ENCODE measurements at places on chromosomes 2 and 18.

DNA sequence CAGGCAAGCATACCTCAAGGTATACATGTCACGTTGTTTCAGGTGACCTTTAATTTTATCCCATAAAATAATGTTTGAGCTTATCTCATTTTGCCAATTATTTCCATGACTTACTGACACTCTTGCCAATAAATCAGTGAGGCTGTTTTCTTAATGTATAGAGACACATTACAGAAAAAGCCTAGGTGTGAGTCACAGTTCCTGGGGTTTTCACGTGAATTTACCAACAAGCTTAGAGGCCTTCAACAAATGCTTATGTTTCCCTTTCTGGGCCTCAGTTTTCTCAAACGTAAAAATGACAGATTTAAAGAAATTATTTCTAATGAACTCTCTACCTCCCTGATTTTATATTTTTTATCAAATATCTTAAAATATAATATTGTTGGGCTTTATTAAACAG is 517.5 kb upstream of the SPHKAP start:
- no peak for DNase-seq

DNA sequence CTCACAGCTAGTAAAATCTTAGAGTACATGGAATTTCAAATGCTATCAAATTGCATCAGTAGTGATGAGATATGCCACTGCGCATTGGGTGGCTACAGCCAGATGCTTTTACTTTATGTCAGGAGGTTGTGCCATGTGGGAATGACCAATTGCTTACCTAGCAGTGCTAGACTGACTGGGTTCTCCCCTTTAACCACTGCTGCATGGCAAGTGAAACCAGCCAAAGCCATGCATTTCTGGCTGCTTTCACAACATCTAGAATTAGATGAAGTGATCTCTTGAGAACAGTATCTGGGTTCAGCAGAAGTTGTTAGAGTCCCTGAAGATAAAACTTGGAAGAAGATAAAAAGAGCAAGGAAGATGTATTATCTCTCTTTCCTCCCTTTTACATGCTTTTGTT is 1174.2 kb upstream of the CDH2 start:
- no peak for DNase-seq

GRCh38 chr2:242031481-242032019 is 162.0 kb downstream of the RTP5 start:
- peak; percentile 62 for DNase-seq

DNA sequence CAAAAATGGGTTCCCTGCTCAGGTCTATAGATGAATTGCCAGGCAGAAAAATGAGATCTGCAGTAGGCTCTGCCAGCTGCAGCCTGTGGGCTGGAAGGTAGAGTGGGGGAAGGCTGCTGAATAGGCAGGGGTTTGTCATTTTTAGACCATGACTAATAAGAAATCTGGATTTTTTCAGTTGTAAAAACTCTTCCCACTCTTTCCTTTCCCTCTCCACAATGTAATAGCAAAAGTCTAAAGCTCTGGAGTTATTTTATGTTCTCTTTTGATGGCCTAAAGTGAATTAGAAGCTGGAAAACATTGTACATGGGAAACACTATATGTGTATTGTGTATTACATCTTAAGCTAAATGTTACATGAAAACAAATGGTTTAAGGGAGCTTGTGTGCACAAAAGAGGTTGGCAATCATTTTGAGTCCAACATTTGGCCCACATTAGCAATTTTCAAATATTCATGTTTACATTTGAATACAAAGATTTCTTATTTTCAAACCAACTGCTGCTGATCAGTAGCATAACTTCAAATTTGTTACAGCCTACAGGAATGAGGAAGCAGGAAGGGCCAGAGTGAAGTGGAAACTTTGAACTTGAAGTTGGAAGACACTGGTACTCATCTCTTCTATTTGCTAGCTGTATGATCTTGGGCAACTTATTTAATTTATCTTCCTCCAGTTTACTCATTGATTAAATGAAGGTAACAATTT is 407.1 kb downstream of the SLC4A3 start:
- DNase-seq, result no peak

- no peak for DNase-seq
Observed at GRCh38 chr2:100603414-100603813, 40.6 kb downstream of the PDCL3 start.

- no peak for DNase-seq
Observed at GRCh38 chr18:30730915-30731314, 311.6 kb downstream of the DSC3 start.

- no peak for DNase-seq
Observed at GRCh38 chr2:54755641-54756326, 32.3 kb downstream of the EML6 start.

DNA sequence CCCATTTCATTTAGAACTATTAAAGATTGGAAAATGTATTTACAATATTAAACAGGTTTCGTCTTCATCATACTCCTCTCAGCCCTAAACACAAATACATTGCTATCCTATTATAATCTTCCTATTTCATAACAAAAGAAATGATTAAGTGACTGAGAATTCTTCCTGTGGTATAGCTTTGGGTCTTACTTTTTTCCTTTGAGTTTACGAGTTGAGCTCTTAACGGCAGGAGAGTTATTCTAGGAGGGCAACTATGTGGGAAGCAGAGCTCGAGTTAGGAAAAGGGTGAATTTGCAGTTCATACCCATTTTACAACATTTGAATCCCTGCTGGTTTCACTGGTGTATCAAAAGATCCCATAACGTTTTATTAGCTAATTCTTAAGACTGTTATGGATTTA is 105.0 kb downstream of the FIGN start:
- DNase-seq, result no peak

- DNase-seq, result no peak
Observed at GRCh38 chr2:241796610-241797138, 12.3 kb upstream of the NEU4 start.

DNA sequence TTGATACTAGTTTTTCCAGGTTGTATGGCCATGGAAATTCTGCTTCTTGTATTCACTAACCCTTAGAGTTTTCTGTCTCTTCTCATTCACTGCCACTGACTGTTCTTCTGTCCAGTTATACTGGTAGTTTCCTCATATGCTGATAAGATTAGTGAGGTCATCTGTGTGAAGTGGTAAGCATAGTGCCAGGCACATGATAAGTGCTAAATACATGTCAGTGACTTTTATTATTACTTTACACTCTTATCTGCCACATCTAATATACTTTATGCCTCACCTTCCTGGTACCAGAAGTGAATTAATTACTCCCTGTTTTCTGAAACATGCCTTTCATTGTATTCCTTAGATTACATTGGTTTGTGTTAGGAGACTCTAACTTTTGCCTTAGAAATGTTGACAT is 91.3 kb downstream of the NBEAL1 start:
- no peak for DNase-seq

DNA sequence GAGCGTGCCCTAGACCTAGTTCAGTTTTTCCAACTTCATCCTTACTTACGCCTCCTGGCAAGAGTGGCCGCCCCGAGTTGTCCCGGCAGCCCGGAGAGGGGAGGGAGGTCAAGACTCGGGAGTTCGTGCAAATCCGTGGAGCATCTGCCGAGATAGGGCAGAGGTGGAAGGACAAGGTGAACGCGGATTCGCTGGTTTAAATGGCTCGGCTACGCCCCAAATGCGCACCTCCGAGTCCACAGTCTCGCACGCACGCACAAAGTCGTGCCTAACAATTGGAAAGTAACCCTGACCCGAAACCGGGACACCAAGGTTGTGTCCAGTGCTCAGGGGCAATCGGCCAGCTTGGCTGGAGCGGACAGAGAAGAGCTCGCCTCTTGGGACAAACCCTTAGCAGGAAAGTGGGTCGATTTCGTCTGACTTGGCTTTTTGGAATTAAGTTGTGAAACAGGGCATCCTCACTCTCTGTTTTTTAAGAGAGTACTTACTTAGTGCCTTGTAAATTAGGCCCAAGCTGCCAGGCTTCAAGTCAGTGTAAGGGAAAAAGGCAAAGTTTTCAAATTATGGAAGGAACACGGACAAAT is 726 bp upstream of the SS18 start:
- no peak for DNase-seq

- DNase-seq, result no peak
Observed at GRCh38 chr2:205259121-205259520, 423.2 kb upstream of the NRP2 start.

- DNase-seq, result no peak
Observed at GRCh38 chr2:10000541-10000940, 42.8 kb upstream of the KLF11 start.

DNA sequence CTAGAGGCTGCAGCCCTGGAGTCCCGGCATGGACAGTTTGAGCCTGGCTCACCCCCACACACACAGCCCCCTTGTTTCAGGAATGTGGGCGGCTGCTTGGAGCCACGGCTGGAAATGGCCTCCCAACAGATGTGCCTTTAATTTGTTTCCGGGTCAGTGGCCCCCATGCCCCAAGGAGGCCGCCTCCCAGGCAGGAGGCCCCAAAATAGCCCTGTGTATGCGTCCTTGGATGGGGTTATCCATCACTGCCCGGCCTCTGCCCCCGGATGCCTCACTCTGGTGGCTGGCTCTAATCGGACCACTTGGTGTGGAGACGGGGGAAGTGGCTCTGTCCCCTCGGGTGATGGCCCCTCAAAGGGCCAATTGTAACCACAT is 151.9 kb upstream of the MYCN start:
- DNase-seq, result no peak

- no peak for DNase-seq
Observed at GRCh38 chr2:165815299-165816141, 21.5 kb upstream of the GALNT3 start.

DNA sequence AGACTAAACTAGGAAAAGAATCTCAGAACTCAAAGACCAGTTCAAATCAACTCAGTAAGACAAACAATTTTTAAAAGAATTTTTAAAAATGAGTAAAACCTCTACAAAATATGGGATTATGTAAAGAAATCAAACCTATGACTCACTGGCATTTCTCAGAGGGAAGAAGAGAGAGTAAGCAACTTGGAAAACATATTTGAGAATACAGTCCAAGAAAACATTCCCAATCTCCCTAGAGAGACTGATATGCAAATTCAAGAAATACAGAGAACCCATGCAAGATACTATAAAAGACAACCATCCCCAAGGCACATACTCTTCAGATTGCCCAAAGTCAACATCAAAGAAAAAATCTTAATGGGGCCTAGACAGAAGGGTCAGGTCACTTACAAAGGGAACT is 162.7 kb downstream of the WDPCP start:
- no peak for DNase-seq

DNA sequence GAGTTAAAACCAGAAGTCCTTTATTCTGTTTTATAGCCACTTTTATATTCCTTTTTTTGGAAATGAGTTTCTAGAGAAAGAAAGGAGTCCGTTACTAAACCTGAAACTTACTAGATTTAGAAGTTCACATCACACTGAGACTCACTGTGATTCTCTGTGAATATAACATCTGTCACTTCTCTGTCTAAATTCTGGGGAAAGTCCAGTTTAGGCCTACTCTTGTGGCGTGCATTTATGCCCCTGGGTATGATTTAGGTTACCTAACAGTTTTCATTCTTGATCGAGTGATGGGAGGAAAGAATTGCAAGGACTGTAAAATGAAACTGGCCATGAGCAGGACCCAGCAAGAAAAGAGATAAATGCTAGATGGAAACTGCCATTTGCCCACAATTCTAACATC is 449.6 kb downstream of the SPAG16 start:
- DNase-seq, result no peak

DNA sequence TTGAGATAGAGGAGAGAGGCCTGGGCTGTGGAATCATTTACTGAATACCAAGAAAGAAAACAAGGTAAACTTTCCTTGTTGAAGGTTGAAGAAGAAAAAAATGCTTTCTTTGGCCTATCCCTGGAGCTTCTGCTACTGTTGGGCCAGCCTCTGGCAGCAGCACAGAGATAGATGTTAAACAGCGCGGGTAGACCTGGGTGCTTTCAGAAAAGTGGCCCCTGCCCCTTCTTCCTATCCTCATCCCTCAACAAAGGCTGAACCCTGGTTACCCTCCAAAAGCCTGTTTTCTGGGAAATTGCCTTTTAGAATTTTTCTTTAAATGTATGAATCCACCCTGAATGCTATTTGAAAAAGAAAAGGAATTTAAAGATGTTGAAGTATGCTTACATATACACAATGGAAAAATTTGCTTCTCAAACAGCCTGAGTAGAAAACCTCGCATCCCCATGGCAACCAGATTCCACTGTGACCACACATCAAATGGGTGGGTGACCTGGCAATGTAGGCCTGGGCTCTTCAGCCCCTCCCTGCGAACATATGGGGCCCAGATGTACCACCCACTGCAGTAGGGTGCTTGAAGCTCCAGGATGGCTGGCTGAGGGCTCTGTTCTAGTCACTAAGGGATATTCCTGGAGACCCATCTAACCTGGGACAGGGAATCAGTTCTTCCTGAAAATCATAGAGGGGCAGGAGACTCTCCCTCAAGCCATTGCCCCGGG is 23.4 kb upstream of the CHRNA1 start:
- no peak for DNase-seq

DNA sequence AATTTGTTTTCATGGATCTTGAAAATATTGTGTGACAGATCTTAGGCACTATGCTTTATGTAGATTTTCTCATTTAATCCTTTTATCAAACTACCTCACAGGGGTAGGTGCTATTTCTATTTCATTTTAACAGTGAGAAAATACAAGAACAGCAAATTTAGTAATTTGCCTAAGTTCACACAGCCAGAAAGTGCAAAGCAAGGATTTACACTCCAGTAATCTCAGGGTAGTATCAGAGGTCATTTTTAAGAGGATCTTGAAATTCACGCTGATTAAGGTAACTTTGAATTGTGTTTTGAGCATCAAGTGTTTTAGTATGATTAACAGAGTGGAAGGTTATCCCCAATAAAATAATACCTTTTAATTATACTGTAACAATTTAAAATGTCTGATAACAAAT is 10.1 kb upstream of the KCNJ3 start:
- DNase-seq, result no peak

- no peak for DNase-seq
Observed at GRCh38 chr2:225534697-225535096, 135.2 kb downstream of the NYAP2 start.

GRCh38 chr2:128385365-128385764 is 66.7 kb upstream of the HS6ST1 start:
- no peak for DNase-seq

- no peak for DNase-seq
Observed at GRCh38 chr2:153986488-153987229, 114.9 kb downstream of the GALNT13 start.

DNA sequence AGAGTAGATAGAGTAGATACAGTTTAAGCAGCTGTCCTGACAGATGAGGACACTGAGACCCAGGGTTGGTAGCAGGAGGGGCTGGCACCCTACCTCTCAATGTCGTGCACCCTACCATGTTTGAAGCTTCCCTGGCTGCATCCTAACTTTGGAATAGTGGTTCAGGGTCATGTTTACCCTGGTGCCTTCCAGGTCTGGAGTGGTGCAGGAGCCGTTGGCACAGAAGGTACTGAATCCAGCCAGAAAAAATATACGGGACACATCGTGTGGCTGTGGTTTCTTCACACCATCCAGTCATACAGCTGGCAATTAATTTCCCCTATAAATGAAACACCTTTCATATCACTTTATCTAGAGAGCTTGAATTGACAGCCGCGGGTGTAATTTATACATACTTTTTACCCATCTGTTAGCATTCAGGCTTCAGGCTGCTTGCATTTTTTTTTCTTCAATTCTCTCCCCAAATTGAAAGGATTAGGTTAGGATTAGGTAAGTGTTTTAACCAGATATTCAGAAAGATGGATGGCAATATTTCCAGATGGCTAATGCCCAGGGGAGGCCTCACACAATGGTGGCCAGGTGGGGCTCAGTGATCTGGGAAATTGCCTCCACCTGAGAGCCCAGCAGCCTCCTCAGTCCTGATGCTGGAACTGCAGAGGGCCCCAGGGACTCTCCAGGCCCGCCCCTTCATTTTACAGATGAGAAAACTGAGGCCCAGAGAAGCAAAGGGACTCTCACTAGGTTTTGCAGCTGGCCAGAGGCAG is 127.0 kb downstream of the CELF4 start:
- DNase-seq, result no peak

- no peak for DNase-seq
Observed at GRCh38 chr2:176508984-176509740, 239.9 kb downstream of the MTX2 start.
